Activated T-helper 1 cell treated with anti-CD3 and anti-CD28 coated beads, Interleukin-12 subunit alpha, Interleukin-12 subunit beta, Interleukin-2, Interleukin-4 antibody, amounts not matched to agents 30 ng/mL and 10 ng/mL and 1 ng/mL, durations not matched to agents 14 hours and 24 hours and 36 hours (primary cell): ENCODE measurements at places on chromosomes 3 and 15.

- no peak for DNase-seq
These were observed 22.6 kb upstream of the SATB1 start for GRCh38 chr3:18447720-18448119.

DNA sequence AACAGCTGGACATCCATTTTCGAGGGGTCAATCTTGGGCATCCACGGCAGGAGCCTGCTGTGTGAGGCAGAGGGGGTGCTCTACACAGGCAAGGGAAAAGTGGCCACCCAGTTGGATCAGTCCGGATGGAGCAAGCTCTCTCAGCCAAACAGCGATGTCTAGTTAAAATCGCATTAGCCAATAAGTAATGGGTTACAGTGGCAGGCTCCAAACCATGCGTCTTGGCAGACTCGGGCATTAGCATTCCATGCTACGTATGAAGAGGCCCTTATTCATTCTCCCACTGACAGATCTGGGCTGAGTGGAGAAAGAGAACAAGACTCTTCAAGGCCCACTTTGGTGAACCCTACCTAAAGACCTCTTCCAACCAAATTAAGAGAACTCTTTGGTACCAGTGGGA, 49.3 kb downstream of the CCNB2 start:
- no peak for DNase-seq

DNA sequence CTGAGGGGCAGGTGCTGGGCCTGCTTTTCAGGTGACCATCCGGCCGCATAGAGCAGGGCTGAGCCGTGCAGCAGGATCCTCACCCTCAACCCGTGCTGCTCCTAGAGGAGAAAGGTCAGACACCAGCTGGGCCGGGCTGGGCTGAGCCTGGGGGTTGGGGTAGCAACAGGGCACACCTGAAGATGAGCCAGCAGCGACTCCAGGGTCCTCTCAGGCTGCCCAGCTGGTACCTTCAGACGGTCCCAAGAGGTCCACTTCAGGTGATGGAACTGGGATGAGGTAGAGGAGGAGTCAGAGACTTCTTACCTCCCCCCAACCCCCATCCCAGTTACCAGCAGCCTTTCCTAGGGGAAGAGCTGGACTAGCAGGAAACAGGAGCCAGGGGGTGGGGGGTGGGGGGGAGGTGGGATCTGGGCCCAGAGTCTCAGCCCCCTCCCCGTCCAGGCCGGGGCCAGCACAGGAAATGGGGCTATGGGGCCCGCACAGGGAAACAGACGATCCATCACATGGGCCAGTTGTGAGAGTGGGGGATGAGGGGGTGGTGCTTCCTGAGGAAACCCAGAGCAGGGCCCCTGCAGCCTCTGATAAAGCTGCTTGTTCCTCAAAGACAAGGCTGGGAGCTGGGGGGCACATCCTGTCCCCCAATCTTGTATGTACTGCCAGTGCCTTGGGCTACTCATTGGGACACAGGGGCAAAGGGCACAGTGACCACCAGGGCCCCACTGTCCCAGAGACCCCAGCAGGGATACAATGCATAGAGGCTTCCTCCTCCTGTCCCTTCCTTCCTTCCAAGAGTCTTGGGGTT, 3.0 kb downstream of the INKA1 start:
- no peak for DNase-seq

DNA sequence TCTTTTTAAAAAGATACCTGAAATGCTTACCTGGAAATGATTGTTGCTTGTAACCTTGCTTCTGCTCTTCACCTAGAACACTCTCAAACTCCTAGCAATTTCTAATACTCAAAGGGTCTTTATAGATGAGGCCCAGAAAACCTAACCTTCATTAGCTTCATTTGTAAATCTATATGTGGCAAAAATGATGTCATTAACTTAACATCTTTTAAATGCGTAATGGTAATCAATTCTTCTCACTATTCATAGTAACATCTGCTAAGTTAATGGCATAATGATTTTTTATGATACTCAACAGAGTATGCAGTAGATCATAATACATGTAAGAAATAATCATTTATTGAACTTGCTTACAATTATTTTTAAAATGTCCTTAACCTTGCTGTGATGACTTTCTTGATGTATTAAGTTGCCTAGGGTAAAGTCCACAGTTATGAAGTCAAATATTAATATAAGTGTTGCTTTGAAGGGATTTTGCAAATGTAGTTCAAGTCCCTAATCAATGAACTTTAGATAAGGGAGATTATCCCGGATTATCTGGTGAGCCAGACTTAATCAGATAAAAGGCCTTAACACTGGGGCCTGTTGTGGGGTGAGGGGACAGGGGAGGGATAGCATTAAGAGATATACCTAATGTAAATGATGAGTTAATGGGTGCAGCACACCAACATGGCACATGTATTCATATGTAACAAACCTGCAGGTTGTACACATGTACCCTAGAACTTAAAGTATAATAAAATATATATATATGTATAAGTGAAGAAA, 10.1 kb upstream of the SERPINI2 start:
- no peak for DNase-seq

DNA sequence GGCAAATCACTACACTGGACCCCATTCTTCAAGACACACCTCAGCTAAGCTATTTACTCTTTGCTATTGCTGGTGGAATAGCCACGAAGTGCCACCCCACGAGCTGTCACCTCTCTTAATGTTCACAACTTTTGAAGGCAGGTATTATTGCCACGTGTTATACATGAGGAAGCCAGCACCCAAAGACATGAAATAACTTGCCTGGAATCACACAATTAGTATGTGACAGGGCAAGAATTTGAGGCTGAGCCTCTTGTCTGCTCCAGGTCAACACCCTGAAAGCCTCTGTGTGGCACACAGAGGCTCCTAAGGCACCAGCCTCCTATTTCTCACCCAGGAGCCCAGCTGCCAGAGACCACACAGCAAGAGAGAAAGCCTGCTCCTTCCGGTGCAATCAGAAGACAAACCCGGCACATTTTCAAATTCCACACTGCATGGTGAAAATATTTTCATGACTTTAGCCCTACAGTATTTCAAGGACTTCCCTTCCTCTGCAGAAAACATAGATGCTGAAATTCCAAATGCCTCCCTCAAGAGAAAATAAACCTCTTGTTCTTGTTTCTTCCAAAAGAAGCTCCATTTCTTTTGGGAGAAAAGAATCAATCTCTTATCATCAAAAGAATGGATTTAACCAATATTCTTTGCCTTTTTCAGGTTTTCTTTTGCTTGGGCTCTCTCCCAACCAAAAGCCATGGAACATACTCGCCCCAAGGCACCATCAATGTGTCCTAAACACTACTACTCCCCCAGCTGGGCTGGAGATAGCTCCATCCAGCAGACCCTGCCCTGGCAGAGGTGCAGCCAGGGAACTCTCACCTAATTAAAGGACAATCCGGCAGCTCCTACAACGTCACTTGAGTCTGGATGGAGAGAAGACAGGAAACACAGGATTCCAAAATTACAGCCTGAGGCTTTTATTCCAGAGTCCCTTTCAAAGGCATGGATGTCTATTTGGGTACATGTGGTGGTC, 84.7 kb upstream of the THBS1 start:
- DNase-seq, result no peak

GRCh38 chr3:165895919-165896318, 58.7 kb upstream of the BCHE start:
- DNase-seq, result no peak

DNA sequence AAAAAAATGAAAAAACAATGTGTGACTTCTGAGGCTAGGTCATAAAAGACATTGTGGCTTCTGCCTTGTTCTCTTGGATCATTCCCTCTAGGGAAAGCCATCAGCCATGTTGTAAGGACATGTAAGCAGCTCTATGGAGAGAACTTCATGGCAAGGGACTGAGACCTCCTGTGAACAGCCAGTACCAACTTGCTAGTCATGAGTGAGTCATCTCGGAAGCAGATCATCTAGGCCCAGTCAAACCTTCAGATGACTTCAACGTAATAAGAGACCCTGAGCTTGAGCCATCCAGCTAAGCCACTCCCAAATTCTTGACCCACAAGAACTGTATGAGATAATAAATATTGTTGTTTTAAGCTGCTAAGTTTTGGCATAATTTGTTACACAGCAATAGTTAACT, 4.9 kb downstream of the MON1A start:
- no peak for DNase-seq

- DNase-seq, result no peak
These were observed 77.3 kb upstream of the CGNL1 start for GRCh38 chr15:57298843-57299550.

GRCh38 chr3:73592154-73593144, 32.3 kb downstream of the PDZRN3 start:
- no peak for DNase-seq

GRCh38 chr15:70761046-70761445, 2.3 kb downstream of the UACA start:
- DNase-seq, result no peak

DNA sequence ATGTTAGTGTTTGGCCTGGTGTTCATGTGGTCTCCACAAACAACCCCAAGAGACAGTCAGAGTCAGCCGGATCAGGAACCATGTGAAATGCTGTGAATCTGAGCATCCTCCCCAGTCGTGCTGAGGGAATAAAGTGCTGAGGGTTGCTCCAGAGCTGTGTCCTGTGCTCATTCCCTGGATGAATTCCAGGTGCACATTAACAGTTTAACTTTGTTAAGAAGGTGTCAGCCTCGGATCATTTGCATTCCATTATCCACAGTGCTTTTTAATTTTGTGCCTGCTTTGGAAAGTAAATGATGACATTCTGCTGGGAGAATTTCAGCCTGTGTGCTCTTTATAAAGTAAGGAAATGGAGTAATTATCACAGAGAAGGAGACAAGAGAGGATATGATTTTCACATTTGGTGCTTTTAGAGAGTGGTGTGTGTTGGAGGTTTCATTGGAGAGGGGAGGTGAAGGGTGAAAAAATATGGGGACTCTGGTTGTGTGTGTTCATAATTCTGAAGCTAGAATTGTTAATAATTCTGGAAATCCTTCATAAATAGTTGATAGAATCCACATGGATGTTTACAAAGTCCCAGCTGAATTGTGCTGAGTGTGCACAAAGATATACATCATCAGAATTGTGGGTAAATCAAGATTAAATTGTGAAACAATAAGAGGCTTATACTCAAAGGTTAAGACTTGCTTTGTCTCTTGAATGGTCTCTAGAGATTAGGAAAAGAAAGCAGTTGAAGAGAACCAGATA, 621.4 kb downstream of the AGBL1 start:
- DNase-seq, result no peak

DNA sequence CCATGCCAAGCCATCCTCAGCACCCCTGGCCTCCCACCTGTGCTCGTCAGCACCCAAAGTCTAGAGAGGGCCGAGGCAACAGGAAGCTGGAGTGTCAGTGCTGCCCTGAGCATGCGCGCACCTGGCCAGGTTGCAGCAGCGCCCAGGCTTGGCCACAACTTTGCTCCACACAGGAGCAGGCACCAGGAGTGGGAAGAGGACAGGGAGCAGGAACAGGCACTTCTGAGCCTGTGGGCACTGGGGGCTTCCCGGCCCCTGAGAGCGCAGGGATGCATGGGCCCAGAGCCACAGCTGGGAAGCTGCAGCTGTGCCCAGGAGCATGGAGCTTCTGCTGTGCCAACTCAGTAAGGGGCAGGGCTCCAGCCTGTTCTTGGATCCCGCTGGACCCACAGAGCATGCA, 471.5 kb upstream of the WNT5A start:
- no peak for DNase-seq

GRCh38 chr3:158451405-158452055, 119.5 kb upstream of the MLF1 start:
- DNase-seq, result no peak

DNA sequence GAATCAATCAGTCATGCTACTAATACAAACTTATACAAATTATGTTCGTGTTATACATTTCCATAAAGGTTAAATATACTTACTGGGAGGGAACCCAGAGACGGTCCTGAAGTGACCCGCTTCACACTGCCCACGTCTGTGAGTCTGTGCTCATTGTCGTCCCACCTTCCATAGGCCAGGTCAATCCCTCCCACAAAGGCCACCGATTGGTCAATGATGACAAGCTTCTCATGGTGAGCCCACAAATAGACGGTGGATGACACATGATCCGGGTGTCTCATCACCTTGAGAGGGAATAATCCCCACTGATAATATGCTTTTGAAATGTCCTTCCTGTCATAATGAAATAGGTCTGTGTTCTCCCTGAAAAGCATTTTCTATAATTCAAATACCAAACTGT, 121.7 kb downstream of the PLD1 start:
- no peak for DNase-seq

DNA sequence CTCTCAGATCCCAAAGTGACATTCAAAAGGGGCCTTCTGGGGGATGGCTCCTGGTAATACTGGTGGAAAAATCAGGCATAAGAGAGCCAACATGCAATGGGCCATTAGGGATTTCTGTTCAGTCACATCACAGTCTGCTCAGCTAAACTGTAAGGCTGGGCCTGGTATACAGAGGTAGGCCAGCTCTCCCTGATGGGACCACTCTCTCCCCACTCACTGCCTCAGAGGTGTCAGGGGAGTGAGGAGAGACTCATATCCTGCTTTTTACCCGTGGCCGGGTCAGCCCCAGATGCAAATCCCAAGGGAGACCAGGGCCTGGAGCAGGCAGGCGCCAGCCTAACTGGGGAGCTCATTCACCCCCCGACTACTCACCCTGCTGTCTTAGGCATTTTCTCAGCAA, 48.1 kb upstream of the TPM1 start:
- DNase-seq, result no peak

DNA sequence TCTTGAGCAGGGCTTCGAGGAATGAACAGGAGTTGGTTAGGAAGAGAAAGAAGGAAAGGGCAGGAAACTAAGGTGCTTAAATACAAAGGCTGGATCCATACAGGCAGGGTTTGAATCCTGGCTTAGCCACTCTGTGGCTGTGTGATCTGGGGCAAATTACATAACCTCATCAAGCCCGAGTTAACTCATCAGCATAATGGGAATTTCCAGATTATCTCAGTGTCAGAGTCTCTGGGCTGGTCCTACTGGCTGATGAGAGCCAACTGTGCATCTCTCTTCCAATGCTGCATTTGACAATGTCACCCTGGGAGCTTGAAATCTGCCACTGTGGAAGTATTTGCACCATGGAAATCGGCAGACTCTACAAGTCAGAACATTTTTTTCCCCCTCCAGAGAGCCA, 83.8 kb upstream of the SLC6A6 start:
- no peak for DNase-seq

DNA sequence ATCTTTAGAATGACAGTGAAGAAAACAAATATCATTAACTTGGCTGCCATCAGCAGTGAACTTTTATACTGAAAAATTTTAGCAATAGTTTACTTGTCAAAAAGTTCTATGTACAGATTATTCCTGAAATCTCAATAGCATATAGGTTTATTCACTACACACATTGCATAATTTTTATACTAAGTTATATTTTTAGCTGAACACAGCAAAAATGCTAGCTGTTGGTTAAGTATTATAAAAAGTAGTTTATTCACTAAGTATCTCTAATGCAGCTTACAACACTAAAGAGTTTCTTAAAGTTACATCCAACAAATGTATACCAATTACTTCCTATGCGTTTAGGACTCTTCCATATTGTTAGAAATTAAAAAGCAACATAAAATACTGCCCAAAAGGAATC, 131.9 kb downstream of the SCAPER start:
- DNase-seq, result no peak

- DNase-seq, result no peak
These were observed 230.8 kb upstream of the GPR149 start for GRCh38 chr3:154660811-154661210.
